Right hindlimb (tissue), 1 donor: ENCODE measurements at places on chromosomes 2 and 18.

- DNase-seq: peak; percentile 60
These were observed at the start of gene QPCT for GRCh38 chr2:37344453-37345361. QPCT (plus strand) TSS chr2:37344630; CDS start chr2:37344732, 102 bp downstream.

DNA sequence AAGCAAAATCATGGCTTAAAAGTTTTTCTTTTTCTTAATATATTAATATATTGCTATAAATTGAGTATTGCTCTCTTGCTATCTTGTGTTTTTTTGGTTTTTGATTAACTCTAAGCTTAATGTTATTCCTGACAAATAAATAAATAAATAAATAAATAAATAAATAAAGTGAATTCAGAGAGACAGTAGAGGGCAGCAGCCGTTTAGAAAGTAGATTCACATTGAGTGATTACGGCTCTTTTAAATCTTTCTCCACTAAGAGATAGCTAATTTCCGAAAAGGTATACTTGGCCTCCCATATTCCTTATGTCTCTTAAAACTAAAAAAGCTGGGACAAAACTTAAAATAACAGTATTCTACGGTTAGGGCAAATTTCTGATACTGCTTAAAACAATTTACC is 34.3 kb downstream of the MSH2 start:
- DNase-seq: no peak

DNA sequence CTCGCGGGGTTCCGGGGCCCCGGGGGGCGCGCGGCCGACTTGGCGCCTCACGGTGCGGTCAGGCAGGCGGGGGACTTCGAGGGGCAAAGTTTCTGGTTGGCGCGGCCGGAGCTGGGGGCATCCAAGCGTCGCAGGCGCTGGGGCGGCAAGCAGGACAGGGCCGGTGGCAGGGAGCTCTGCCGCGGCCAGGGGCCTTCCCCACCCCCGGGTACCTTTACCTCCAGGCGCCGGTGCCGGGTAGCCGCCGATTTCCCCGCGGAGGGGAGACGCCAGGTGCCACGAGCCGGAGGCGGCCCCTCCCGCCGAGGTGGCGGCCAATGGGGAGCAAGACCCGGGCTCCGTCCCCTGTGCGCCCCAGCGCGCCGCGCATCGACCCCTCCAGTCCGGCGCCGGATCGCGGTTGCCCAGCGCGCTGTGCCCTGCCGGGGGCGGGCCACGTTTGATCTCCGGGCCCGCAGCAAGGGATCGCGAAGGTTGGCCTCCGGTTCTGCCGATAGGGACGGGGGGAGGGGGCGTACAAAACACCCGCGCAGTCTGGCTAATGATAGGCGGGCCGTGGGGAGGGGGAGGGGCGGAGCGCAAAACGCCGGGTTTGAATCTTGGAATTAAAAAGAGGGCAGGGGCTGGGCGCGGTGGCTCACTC is at the start of gene ST8SIA5:
Gene ST8SIA5, minus strand, starts transcription at position 495 of the 643 bp plus-strand sequence. CDS start 545 bp downstream, outside the sequence.
- DNase-seq: no peak

DNA sequence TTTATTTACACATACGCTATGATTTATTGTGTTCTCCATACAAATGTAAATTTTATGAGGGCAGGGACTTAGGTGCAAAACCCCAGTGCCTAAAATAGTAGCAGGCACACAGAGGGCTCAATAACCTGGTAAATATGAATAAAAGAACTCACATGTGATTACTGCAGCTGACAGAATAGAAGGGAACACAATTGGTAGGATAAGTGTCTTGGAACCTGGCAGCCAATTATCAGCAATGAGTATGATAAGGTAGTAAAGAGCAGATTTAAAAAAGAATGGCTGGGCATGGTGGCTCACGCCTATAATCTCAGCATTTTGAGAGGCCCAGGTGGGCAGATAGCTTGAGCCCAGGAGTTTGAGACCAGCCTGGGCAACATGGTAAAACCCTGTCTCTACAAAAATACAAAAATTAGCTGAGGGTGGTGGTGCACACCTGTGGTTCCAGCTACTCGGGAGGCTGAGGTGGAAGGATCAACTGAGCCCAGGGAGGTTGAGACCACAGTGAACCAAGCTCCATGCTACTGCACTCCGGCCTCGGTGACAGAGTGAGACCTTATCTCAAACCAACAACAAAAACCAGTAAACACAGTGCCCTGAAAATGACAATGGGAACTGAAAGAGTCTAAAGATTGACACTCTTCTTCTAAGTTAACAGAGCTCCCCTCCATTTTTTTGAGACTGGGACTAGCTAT is 9.9 kb downstream of the SNRPG start:
- no peak for DNase-seq

DNA sequence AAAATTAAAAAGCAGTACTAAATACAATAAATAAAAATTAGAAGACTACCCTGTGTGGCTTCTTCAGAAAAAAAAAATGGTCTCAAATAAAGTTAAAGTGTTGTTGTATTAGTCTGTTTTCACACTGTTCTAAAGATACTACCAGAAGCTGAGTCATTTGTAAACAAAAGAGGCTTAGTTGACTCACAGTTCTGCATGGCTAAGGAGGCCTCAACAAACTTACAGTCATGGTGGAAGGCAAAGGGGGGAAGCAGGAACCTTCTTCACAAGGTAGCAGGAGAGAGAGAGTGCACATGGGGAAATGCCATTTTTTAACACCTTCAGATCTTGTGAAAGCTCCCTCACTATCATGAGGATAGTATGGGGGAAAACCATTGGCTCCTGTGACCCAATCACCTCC is 612.8 kb downstream of the RNF144A start:
- DNase-seq: no peak

- peak; percentile 38 for DNase-seq
These were observed 23.6 kb upstream of the SLC9A4 start for GRCh38 chr2:102449370-102449974.

DNA sequence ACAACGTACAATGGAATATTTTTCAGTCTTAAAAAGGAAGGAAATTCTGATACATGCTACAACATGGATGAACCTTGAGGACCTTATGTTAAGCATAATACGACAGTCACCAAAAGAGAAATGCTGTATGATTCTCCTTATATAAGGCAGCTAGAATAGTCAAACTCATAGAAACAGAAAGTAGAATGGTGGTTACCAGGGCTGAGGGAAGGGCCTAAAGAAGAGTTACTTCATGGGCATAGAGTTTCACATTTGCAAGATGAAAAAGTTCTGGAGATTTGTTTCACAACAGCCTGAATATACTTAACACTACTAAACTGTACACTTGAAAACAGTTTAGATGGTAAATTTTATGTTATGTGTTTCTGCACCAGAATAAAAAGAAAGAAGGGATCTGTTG is 113.3 kb downstream of the GALNT1 start:
- DNase-seq: no peak

- no peak for DNase-seq
These were observed 28.6 kb downstream of the SNTG2 start for GRCh38 chr2:979069-979928.

- no peak for DNase-seq
These were observed 35.2 kb downstream of the TMEM163 start for GRCh38 chr2:134683561-134684112.

DNA sequence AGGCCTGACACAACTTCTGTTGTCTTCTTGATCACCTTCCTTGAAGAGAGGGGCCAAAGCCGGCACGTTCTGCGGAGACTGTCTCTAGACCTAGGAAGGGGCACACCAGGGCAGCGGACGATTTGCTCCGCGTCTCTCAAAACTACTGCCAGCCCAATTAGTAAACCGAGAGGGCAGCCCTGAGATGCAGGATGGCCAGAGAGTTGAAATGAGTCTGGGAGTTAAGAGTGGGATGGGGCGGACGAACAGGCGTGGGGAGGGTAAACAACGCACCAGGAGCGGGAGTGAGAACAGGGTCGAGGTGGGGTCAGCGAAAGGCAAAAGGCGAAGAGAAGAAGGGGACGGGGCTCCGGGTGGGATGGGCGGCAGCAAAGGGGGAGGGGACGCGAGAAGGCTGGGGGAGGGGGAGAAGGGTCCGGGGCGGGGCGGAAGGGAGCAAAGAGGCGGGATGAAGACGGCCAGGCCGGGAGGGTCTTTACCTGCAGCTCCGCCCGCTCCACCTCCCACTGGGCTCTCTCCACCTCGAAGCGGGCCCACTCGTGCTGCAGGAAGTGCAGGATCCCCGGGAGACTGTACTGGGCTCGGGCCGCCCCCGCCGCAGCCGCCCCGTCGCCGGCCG is 476 bp downstream of the STRN start:
- DNase-seq: peak; percentile 79

GRCh38 chr2:226439337-226439736 is 360.3 kb downstream of the IRS1 start:
- no peak for DNase-seq

DNA sequence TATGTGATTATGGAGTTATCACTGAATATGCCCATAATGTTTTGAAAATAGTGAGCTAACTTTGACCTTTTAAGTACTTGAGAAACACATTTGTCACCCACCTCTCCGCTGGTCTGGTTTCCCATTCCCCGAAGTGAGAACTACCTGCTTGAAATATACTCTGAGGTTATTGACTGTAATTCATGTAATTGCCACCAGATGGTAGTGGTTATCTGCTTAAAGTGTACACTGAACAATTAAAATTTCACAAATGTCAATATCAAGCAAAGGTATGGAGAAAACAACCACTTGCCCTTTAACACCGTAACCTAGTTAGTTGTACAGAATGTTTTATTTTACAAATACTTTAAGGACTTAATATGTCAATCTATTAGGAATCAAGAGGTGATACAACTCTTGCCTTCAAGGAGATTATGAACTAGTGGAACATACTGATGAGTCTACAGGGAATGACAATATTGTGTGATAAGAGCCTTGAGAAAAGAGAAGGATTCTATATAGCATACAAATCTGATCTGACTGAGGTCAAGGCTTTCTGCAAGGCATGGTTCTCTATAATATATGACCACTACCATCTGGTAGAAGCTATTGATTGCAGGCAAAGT is 316.8 kb upstream of the KCNH7 start:
- no peak for DNase-seq

DNA sequence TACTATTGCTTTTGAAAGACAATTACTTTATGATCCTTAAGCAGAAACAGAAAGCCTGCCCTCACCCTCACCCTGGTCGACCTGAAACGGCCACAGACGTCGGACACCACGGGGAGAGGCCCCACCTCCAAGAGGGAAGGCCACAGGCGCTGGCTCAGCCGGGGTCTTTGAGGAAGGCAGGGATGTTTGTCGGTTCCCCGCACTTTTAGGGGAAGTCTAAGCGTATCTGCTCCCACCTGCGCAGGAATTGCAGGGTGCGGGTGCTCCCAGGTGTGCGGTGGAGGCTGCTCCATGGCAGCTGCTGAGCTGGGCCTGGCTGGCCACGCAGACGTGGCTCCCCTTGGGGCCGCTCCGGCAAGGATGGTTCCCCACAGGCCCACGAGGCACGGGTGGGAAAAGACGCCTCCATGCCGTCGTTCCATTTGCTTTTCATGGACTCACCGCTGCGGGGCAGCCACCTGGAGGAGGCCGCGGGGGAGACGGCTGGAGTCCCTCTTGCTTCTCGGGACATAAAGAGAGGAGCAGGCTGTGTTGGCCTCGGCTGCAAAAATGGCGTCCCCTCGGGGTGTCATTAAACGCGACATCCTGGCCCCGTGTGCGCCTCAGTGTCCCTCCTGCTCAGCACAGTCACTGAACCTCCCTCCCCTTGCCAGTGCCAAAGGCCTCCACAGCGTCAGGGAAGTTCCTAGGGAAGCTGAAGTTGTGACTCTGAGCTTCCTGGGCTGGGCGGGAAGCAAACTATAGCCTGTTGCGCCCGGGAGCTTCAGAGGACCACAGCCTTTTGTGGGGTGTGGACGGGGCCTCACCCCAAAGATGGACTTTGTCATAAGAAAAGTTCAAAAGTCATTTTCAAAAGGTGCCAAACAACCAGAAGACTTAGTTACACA is 63.4 kb downstream of the NFATC1 start:
- no peak for DNase-seq

GRCh38 chr2:25740810-25741381 is 67.5 kb upstream of the DTNB start:
- DNase-seq: no peak

GRCh38 chr2:128514555-128514955 is 195.9 kb upstream of the HS6ST1 start:
- no peak for DNase-seq

GRCh38 chr2:47128705-47129104 is 26.4 kb downstream of the STPG4 start:
- no peak for DNase-seq

- no peak for DNase-seq
These were observed 139.2 kb downstream of the CCDC102B start for GRCh38 chr18:68937029-68937599.

- no peak for DNase-seq
These were observed 112.1 kb downstream of the RBMS1 start for GRCh38 chr2:160381425-160381951.

DNA sequence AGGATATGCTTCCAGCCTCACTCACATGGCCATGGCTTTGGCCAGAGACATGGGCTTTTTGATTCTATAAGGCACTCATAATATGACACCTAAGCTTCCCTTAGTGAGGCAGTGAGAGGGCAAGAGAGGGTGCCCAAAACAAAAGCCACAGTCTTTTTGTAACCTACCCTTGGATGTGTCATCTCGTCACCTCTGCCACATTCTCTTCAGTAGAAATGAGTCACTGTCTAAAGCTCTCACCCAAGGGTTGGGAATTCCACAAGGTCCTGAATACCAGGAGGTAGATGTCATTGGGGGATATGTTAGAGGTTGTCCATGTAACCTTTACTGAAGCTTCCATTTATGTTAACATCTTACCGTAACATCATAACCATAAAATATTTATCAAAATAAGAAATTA is 108.4 kb downstream of the ALMS1 start:
- DNase-seq: no peak

GRCh38 chr18:25223899-25224886 is 127.8 kb downstream of the ZNF521 start:
- DNase-seq: no peak

- peak; percentile 72 for DNase-seq
These were observed 57.9 kb downstream of the ARHGEF33 start for GRCh38 chr2:38947241-38948239.
